ENCODE measurements at places on chromosomes 1 and 21.
A peak's percentile ranks its signal among the peaks of the same experiment; 100 is the strongest.

- DNase-seq: no peak
These were observed 24.4 kb upstream of the PDXK start for GRCh38 chr21:43694437-43695079.

- DNase-seq: no peak
These were observed 210.1 kb downstream of the FGGY start for GRCh38 chr1:59506952-59507351.

DNA sequence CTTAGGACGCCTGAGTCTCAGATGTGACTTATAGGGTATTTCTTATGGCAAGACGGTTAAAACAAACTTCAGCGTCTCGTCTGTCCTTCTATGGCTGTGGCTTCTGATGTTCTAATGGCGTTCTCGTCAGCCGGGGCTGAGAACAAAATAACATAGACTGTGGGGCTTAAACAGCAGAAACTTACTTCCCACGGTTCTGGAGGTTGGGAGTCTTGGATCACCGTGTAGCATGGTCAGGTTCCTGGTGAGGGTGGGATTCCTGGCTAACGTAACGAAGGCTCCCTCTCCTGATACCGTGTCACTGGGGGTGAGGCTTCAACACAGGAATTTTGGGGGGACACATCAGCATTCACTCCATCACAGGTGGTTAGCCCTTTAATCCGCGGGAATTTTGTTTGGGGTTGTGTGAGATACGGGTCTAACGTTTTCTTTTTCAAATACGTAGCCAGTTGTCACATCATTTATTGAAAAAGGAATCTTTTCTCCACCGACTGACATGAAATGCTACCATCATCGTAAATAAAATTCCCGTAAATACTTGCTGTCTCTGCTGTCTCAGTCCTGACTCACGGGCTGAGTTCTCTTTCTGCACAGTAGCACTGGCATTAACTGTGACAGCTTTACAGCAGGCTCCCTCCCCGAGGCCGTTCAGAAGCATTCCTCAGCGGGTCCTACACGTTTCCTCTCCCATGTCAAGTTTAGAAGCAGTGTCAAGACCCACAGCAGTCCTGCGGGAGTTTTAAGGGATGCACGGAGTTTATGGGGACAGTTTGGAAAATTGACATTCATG, 8.1 kb upstream of the POFUT2 start:
- peak; percentile 93 for DNase-seq

DNA sequence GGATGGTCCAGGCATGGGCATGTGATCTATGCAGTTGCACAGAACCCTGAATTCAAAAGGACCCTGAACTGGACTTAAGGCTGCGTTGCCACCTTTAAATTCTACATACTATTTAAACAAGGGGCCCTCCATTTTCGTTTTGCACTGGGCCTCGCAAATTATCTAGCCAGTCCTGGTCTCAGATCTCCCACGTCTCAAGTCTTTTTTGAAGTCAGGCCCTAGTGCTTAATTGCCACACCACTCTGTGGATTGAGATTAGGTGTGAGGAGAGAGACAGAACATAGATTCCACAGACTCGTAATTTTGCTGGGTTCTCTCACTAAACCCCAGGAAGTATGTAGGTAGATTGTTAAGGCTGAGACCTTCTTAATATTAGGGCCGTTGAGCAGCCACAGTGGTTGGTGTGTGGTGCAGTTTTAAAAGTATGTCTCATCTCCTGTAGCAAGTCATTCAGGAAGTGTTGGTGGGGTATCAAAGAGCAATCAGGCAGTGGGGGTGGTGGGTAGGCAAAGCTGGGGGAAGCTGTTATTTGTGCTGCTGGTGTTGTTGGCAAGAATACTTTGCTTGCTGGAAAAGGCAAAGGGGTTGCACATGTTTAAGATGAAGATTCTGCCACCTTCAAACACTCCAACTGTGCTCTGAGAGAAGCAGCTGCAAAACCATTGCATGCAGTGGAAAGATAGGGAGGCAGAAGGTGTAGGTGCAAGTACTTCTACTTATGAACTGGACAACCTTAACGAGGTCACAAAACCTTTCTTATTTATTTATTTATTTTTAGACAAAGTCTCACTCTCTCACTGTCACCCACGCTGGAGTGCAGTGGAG, 11.2 kb downstream of the CD84 start:
- no peak for DNase-seq

GRCh38 chr1:35229587-35230360, 36.8 kb upstream of the SFPQ start:
- DNase-seq: no peak
